Keratinocyte (primary cell): ENCODE measurements at places on chromosomes 1 and 21.

DNA sequence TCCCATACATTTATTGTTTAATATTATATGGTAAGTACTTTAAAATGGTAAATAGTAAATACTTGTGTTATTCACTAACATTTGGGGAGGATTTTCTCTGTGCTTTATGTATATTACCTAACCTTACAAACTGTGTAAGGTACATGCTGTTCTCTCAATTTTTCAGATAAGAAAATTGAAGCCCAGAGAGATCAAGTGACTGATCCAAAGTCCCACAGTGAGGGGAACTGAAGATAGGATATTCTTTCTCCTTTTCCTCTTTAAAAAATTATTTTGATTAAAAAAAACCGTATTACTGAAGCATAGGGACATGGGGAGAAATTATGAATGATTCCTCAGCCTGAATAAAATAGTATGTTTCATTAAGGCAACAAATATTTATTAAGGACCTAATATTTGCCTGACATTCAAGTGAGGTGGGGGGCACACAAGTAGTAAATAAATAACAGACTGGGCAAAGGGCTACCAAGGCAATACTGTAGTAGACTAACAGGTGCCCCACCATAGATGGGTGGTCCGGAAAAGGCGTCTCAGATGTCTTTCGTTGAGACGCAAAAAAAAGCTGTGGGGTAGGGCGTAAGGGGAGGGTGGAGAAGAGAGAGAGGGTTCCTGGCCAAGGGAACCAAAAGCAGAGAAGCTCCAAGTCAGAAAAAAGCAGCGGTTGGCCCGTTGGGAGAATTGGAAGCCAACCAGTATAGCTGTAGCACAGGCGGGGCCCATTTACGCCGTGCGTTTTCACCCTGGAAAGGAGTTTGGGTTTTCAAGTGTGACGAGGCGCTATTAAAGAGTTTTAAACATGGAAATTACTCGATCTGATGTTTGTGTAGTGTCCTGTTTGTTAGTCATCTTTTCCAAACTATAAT, 944 bp upstream of the AGO3 start:
- H3K27ac ChIP-seq, result peak overlapping the region; percentile 93
- no peaks in the 10 kb centered on the region for H3K27me3 ChIP-seq
- H3K4me1 ChIP-seq, result peaks cover 12% of the 10 kb centered on the region
- no peak for DNase-seq

- H3K27me3 ChIP-seq, result no peaks in the 10 kb centered on the region
- DNase-seq, result no peak
- no peak overlapping the region for H3K27ac ChIP-seq
Observed at GRCh38 chr21:16773206-16773605, 739.6 kb upstream of the CXADR start.

DNA sequence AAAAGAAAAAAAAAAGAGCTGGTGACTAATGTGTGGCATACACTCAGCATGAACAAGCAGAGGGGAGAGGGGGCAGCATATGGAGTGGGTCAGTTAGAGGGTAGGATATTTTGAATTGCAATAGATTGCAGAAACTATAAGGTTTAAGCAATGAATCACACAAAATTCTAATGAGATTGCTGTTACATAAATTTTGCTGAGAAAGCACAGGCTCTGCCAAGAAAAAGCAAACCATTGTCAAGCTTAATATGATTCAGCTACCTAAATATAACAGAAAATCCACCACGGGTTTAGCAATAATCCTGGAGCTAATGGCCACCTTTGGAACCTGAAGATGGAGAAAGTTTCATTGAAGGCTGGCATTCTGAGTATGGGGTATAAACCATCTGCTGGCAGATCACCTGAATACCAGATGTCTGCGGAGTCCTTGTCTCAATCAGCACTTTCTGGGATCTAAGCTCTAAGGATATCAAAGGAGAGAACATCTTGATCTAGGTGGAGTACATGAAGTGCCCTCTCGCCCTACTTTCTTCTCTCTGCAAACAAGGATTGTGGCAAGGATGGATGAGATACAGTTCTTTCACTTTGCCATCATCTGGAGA, 30.3 kb upstream of the ANGPTL7 start:
- no peak overlapping the region for H3K4me3 ChIP-seq
- DNase-seq, result peak; percentile 19
- H3K27ac ChIP-seq, result peak overlapping the region; percentile 91
- H3K27me3 ChIP-seq, result no peaks in the 10 kb centered on the region
- H3K4me1 ChIP-seq, result peaks cover 21% of the 10 kb centered on the region
- H3K36me3 ChIP-seq, result peaks cover 13% of the 10 kb centered on the region

- no peak for DNase-seq
- no peak overlapping the region for H3K4me3 ChIP-seq
- H3K36me3 ChIP-seq, result no peaks in the 10 kb centered on the region
Observed at GRCh38 chr1:48470481-48470855, 1.5 kb downstream of the SPATA6 start.

GRCh38 chr1:179731643-179732042, 11.4 kb upstream of the FAM163A start:
- H3K4me1 ChIP-seq, result no peaks in the 10 kb centered on the region
- no peak for DNase-seq
- H3K4me3 ChIP-seq, result no peak overlapping the region
- H3K36me3 ChIP-seq, result no peaks in the 10 kb centered on the region
- no peak overlapping the region for H3K27ac ChIP-seq

- H3K27me3 ChIP-seq, result no peaks in the 10 kb centered on the region
- no peaks in the 10 kb centered on the region for H3K36me3 ChIP-seq
- H3K27ac ChIP-seq, result no peak overlapping the region
- H3K4me3 ChIP-seq, result no peak overlapping the region
- no peak for DNase-seq
- no peaks in the 10 kb centered on the region for H3K4me1 ChIP-seq
Observed at GRCh38 chr1:188325211-188325610, 1496.5 kb downstream of the PLA2G4A start.

DNA sequence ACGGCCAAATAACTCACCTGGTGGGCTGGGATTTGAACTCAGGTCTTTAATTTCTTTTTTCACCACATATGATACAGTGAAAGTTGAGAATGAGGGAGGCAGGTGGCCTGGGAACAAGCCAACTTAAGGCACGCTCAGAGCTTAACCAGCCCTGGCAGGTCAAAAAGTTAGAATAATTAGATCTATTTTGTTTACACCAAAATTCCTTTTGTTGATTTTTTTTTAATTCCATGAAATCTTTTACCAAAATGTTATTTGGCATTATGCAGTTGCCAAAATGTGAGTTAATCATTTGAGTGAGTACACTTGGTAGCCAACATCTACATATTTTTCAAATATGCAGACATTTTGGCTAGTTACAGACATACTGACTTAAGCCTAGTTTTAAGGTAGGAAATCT, 36.8 kb downstream of the LHX8 start:
- H3K4me3 ChIP-seq, result no peak overlapping the region
- no peak overlapping the region for H3K27ac ChIP-seq
- H3K4me1 ChIP-seq, result no peaks in the 10 kb centered on the region
- H3K27me3 ChIP-seq, result no peaks in the 10 kb centered on the region
- H3K36me3 ChIP-seq, result no peaks in the 10 kb centered on the region

- peaks cover 21% of the 10 kb centered on the region for H3K27me3 ChIP-seq
- no peaks in the 10 kb centered on the region for H3K36me3 ChIP-seq
- H3K4me3 ChIP-seq, result no peak overlapping the region
Observed at GRCh38 chr1:86151427-86151826, 5.1 kb downstream of the COL24A1 start.

GRCh38 chr1:221620437-221621384, 121.2 kb downstream of the DUSP10 start:
- no peaks in the 10 kb centered on the region for H3K36me3 ChIP-seq
- H3K27ac ChIP-seq, result no peak overlapping the region
- peaks cover 4% of the 10 kb centered on the region for H3K4me1 ChIP-seq
- DNase-seq, result no peak
- no peaks in the 10 kb centered on the region for H3K27me3 ChIP-seq

- H3K36me3 ChIP-seq, result no peaks in the 10 kb centered on the region
- DNase-seq, result no peak
- H3K4me3 ChIP-seq, result no peak overlapping the region
- no peak overlapping the region for H3K27ac ChIP-seq
Observed at GRCh38 chr1:71019233-71019969, 28.2 kb downstream of the PTGER3 start.

DNA sequence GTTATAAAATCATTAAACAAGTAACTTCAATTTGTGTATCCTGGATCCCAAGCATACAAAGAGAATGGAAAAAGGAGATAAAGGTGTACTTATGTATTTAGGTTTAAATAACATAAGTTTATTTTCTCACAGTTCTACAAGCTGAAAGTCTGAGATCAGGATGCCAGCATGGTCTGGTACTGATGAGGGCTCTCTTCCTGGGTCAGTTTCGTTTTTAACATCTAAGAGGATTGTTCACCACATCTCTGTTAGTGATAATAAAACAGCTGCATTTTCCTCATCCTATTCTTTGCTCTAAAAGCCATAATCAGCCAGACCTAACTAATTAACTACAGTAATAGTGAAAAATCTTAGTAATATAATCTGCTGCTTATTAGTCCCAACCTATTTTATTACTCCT, 5.2 kb downstream of the EGLN1 start:
- peak overlapping the region; percentile 3 for H3K4me3 ChIP-seq
- no peaks in the 10 kb centered on the region for H3K27me3 ChIP-seq
- DNase-seq, result no peak
- no peak overlapping the region for H3K27ac ChIP-seq
- peaks cover 2% of the 10 kb centered on the region for H3K36me3 ChIP-seq

DNA sequence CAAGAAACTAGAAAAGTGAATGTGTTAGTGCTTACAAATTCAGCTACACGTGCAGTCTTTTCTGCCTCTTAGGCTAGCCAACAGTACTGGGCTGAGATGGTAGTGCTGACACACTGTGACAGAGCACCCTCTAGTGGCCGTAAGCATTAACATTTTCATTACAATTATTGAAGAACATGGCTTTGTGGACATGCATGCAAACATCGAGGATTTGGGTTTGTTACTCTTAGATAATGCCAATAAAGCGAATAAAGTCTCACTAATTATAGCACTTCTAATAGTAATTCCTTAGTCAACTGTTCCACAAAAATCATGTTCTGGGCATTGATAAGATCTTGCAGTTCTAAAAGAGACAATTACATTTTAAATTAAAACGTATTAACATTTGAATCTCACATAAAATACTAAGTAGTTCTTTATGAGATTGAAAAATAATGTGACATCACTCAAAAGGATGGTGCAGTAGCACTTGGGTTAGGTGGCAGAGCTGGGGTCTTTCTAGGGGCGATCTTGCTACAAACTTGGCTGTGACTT, 47.1 kb downstream of the MYSM1 start:
- DNase-seq, result peak; percentile 52
- H3K4me3 ChIP-seq, result no peak overlapping the region
- peaks cover 9% of the 10 kb centered on the region for H3K36me3 ChIP-seq
- peaks cover 5% of the 10 kb centered on the region for H3K4me1 ChIP-seq

DNA sequence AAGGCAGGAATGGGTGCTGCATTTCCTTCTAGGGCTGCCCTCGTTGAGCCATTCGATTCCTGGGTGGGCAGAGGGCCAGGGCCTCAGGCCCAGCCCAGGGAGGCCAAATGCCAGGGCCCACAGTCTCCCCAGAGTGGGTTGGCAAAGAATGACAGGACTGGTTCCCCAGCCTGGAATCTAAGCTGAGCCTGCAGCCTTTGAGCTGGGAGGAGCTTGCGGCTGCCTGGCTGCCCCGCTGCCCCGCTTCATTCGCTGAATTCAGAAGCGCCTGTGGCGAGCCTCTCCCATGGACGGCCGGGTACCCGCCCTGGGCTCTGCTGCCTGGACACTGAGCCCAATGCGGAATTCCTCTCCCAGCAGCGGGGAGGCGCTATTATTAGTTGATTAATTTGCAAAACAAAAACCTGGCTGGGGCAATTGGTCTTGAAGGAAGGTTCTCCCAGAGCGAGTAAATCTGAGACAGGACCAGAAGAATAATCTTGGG, 32.3 kb upstream of the TARDBP start:
- H3K4me3 ChIP-seq, result no peak overlapping the region
- H3K36me3 ChIP-seq, result no peaks in the 10 kb centered on the region
- peaks cover 26% of the 10 kb centered on the region for H3K4me1 ChIP-seq
- no peak for DNase-seq

DNA sequence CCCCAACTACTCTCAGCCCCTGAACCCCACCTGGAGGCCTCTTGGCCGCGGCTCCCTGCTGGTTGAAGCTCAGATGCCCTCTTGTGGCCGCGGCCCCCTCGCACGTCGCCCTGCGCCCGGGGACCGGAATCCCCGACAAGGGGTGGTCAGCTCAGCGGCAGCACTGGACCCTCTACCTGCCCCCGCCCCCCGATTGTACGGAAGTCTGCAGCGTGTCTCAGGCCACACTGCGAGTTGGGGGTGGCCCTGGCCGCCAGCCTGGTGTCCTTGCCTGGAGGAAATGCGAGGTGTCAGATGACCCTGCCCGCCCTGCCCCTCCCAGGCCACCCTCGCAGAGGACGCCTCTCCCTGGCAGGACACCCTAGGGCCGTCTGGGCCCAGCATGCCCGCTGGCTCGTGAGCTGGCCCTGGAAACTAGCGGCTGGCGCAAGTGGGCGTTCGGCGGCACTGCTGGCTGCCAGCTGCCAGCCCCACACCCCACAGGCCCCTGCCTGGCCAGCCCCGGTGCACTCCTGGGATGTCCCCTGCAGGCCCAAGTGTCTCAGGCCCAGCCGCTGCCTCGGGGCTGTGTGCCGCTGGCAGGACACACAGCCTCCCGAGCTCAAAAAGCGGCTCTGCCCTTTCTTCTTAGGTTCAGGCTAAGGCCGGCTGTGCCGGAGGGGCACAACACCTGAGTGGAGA, 60.8 kb downstream of the EDN2 start:
- peaks cover 13% of the 10 kb centered on the region for H3K4me1 ChIP-seq
- no peak overlapping the region for H3K4me3 ChIP-seq
- H3K27ac ChIP-seq, result no peak overlapping the region
- no peaks in the 10 kb centered on the region for H3K27me3 ChIP-seq
- no peaks in the 10 kb centered on the region for H3K36me3 ChIP-seq
- DNase-seq, result no peak

- H3K4me3 ChIP-seq, result no peak overlapping the region
- no peaks in the 10 kb centered on the region for H3K36me3 ChIP-seq
- no peak for DNase-seq
- H3K4me1 ChIP-seq, result peaks cover 4% of the 10 kb centered on the region
- no peaks in the 10 kb centered on the region for H3K27me3 ChIP-seq
Observed at GRCh38 chr1:214857716-214858115, 224.8 kb upstream of the KCNK2 start.

GRCh38 chr1:243421784-243422183, 165.9 kb downstream of the SDCCAG8 start:
- H3K27ac ChIP-seq, result peak overlapping the region; percentile 82
- peak overlapping the region; percentile 21 for H3K4me3 ChIP-seq
- no peaks in the 10 kb centered on the region for H3K27me3 ChIP-seq
- H3K4me1 ChIP-seq, result peaks cover 11% of the 10 kb centered on the region
- no peak for DNase-seq
- H3K36me3 ChIP-seq, result no peaks in the 10 kb centered on the region

- H3K27me3 ChIP-seq, result no peaks in the 10 kb centered on the region
- H3K4me1 ChIP-seq, result no peaks in the 10 kb centered on the region
- no peaks in the 10 kb centered on the region for H3K36me3 ChIP-seq
- no peak overlapping the region for H3K4me3 ChIP-seq
- no peak for DNase-seq
- H3K27ac ChIP-seq, result no peak overlapping the region
Observed at GRCh38 chr1:226723657-226724532, 15.2 kb downstream of the ITPKB start.
